Regular cardiac myocyte (primary cell): ENCODE measurements at places on chromosomes 7 and 10. TPM values are rescaled to one million over a fixed set of nuclear protein-coding genes. Genes with fewer than 3 reads are reported as not detected.

Gene LEP
- 8.2 TPM in 1 of 2 replicates, not detected in the other for total RNA-seq

Gene ADIRF
- 29.3 and 69.4 TPM in 2 replicates for total RNA-seq

Gene COX15
- total RNA-seq, result 40.6 and 47.4 TPM in 2 replicates

Gene CYP2W1
- total RNA-seq, result not detected in 2 replicates

Gene AVPI1
- 15.3 and 27.6 TPM in 2 replicates for total RNA-seq

Gene FOXI2
- total RNA-seq, result not detected in 2 replicates

Gene WAPL
- total RNA-seq, result 44.3 and 52.1 TPM in 2 replicates

Gene CLIP2
- 64.8 and 65.0 TPM in 2 replicates for total RNA-seq

Gene DGKI
- total RNA-seq, result 5.6 and 22.3 TPM in 2 replicates

Gene SCRN1
- total RNA-seq, result 76.7 and 91.4 TPM in 2 replicates

Gene EBLN1
- total RNA-seq, result not detected in 2 replicates

Gene CTAGE4
- 0.19 and 0.28 TPM in 2 replicates for total RNA-seq

Gene DRGX
- not detected in 2 replicates for total RNA-seq

Gene DTX2
- 3.1 and 5.6 TPM in 2 replicates for total RNA-seq

Gene TMEM225B
- total RNA-seq, result under 0.01 and 0.85 TPM in 2 replicates

Gene SPDYE8
- total RNA-seq, result not detected in 2 replicates

Gene CHST15
- total RNA-seq, result 1.7 and 8.2 TPM in 2 replicates

Gene GRM3
- total RNA-seq, result not detected in 2 replicates

Gene CCL24
- total RNA-seq, result not detected in 2 replicates

Gene RAMP3
- total RNA-seq, result 0.28 TPM in 1 of 2 replicates, not detected in the other

Gene TRPV5
- total RNA-seq, result not detected in 2 replicates

Gene MRLN
- total RNA-seq, result not detected in 2 replicates

Gene DNAJC1
- 78.6 and 107 TPM in 2 replicates for total RNA-seq

Gene SLC26A4
- total RNA-seq, result 1.7 and 10.2 TPM in 2 replicates

Gene ERVW-1
- not detected in 2 replicates for total RNA-seq

Gene AGBL3
- 0.96 and 2.5 TPM in 2 replicates for total RNA-seq

Gene RBP3
- not detected in 2 replicates for total RNA-seq
